ENCODE measurements at places on chromosomes 6 and 20. TPM values are rescaled to one million over a fixed set of nuclear protein-coding genes. Genes with fewer than 3 reads are reported as not detected.

- no peaks in the 10 kb centered on the region for H3K27me3 ChIP-seq
- H3K36me3 ChIP-seq, result no peaks in the 10 kb centered on the region
- peaks cover under 1% of the 10 kb centered on the region for H3K4me1 ChIP-seq
- no peak for DNase-seq
- no peak overlapping the region for H3K27ac ChIP-seq
Observed at GRCh38 chr6:14726816-14727493, 518.9 kb upstream of the JARID2 start.

- H3K27me3 ChIP-seq, result no peaks in the 10 kb centered on the region
- no peaks in the 10 kb centered on the region for H3K36me3 ChIP-seq
- no peak overlapping the region for H3K4me3 ChIP-seq
Observed at GRCh38 chr6:126657561-126658175, 317.8 kb downstream of the CENPW start.

DNA sequence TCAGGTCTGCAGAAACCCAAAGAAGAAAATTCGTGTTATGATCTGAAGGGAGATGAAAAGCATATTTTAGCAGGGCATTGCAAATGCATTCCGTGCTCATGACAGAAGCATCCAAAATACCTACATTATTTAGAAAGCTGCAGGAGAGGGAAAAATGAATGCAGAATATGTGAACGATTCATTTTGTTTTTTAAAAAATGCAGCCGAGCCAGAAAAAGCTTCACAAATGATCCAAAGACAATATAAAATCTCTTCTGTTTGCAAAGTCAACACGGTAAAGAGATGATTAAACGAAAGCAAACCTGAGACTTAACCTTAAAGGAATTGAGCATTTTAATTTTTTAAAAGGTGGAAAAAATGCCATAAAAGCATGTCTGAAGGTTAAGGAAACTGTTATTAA lies 136.1 kb upstream of the SULF2 start:
- DNase-seq, result no peak
- no peaks in the 10 kb centered on the region for H3K4me1 ChIP-seq
- H3K27ac ChIP-seq, result no peak overlapping the region
- no peak overlapping the region for H3K4me3 ChIP-seq

RBBP8NL gene
- not detected for total RNA-seq

- DNase-seq, result no peak
- no peak overlapping the region for H3K27ac ChIP-seq
- H3K4me1 ChIP-seq, result peaks cover 6% of the 10 kb centered on the region
- no peak overlapping the region for H3K4me3 ChIP-seq
- H3K27me3 ChIP-seq, result no peaks in the 10 kb centered on the region
Observed at GRCh38 chr6:6390849-6391602, 70.6 kb upstream of the F13A1 start.

- no peak overlapping the region for H3K4me3 ChIP-seq
- no peak for DNase-seq
- no peak overlapping the region for H3K27ac ChIP-seq
- H3K4me1 ChIP-seq, result no peaks in the 10 kb centered on the region
Observed at GRCh38 chr20:54559890-54560289, 84.5 kb downstream of the DOK5 start.

DNA sequence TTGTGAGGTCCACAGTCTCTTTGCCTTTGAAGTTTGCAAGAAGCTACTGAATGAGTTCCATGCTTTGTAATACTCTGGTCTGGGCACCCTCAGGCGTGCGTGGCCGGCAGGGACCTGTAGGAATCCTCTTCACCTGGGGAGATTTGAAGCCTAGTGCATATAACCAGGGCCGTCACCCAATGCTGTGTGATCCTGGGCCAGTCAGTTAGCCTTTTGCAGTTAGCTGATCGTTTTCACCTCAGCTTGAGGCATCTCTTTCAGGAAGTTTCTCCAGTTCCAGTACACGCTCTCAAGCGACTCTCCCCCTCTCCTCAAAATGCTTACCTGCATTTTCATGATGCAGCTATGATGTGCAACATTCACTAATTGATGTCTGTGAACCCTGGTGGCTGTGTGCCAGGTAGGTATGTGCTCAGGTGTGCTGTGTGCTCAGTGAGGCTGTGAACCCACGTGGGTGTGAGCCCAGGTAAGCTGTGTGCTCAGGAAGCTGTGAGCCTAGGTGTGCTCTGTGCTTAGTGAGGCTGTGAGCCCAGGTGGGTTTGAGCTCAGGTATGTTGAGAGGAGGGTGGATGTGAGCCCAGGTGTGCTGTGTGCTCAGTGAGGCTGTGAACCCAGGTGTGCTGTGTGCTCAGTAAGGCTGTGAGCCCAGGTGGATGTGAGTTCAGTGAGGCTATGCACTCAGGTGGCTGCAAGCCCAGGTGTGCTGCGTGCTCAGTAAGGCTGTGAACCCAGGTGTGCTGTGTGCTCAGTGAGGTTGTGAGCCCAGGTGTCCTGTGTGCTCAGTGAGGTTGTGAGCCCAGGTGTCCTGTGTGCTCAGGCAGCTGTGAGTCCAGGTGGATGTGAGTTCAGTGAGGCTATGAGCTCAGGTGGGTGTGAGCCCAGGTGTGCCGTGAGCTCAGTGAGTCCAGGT lies 120.4 kb downstream of the PHACTR3 start:
- H3K4me1 ChIP-seq, result no peaks in the 10 kb centered on the region
- no peak for DNase-seq
- H3K36me3 ChIP-seq, result no peaks in the 10 kb centered on the region
- H3K4me3 ChIP-seq, result no peak overlapping the region
- H3K27ac ChIP-seq, result no peak overlapping the region
- no peaks in the 10 kb centered on the region for H3K27me3 ChIP-seq

IMPG1 gene
- not detected for total RNA-seq

GRCh38 chr6:116994447-116994846 lies 117.4 kb downstream of the RFX6 start:
- no peak for DNase-seq
- H3K4me3 ChIP-seq, result no peak overlapping the region
- no peaks in the 10 kb centered on the region for H3K4me1 ChIP-seq
- no peaks in the 10 kb centered on the region for H3K27me3 ChIP-seq

- no peaks in the 10 kb centered on the region for H3K36me3 ChIP-seq
- H3K27me3 ChIP-seq, result no peaks in the 10 kb centered on the region
- H3K4me1 ChIP-seq, result no peaks in the 10 kb centered on the region
- no peak overlapping the region for H3K4me3 ChIP-seq
- H3K27ac ChIP-seq, result no peak overlapping the region
Observed at GRCh38 chr6:83472767-83473166, 39.6 kb upstream of the PRSS35 start.

Measured in right lobe of liver (tissue), 6 donors.